ENCODE measurements at places on chromosomes 7 and 10. TPM values are rescaled to one million over a fixed set of nuclear protein-coding genes. Genes with fewer than 3 reads are reported as not detected.

The IL6 gene
- total RNA-seq, result 5.7 TPM

The SSC4D gene
- total RNA-seq, result 1.4 TPM

The BHLHA15 gene
- 0.68 TPM for total RNA-seq

The IFIT3 gene
- 47.2 TPM for total RNA-seq

The TAS2R5 gene
- total RNA-seq, result 0.34 TPM

The GIMAP1 gene
- 12.1 TPM for total RNA-seq

The C10orf67 gene
- not detected for total RNA-seq

The POM121C gene
- total RNA-seq, result 24.8 TPM

The JCAD gene
- total RNA-seq, result 107 TPM

The HHEX gene
- 76.5 TPM for total RNA-seq

The AKR1C8 gene
- total RNA-seq, result not detected

The INHBA gene
- 20.2 TPM for total RNA-seq

The SLC26A5 gene
- total RNA-seq, result not detected

The NME8 gene
- total RNA-seq, result not detected

The NPFFR1 gene
- not detected for total RNA-seq

The EIF4H gene
- 287 TPM for total RNA-seq

Data from glomerular endothelial cell (primary cell).